ENCODE measurements at places on chromosomes 12 and 14.
A peak's percentile ranks its signal among the peaks of the same experiment; 100 is the strongest.

DNA sequence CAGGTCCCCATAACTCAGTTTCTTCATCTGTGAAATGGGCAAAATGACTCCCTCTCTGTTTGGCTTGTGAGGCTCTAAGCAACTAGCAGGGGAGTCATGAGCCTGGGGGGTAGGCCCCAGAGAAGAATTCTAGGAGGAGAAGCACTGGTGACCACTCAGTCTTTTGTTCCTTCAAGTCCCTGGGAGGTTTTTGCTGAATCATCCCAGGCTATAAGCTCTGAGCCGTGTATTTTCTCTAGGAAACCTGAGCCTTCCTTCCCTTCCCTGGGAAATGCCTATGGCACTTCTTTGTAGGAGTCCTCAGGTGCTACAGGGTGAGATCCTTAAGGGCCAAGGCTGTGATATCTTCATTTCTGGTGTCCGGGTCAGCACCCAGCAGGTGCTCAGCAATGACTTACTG is 4.5 kb downstream of the RPH3A start:
- no peak for DNase-seq

DNA sequence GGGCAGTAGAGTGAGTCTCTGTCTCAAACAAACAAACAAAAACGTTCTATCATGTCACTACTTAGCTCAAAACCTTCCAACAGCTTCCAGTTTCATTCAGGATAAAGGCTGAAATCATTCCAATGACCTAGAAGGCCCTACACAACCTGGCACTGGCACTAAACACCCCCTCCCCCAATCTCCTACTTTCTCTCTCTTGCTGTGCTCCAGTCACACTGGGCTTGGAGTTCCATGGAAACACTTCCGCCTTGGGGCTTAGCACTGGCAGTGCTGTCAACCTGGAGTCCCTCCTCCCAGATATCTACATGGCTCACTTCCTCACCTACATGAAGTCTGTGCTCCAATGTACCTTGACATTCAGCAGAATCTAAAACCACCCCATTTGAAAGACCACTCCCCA is 65.0 kb upstream of the SINHCAF start:
- no peak for DNase-seq

DNA sequence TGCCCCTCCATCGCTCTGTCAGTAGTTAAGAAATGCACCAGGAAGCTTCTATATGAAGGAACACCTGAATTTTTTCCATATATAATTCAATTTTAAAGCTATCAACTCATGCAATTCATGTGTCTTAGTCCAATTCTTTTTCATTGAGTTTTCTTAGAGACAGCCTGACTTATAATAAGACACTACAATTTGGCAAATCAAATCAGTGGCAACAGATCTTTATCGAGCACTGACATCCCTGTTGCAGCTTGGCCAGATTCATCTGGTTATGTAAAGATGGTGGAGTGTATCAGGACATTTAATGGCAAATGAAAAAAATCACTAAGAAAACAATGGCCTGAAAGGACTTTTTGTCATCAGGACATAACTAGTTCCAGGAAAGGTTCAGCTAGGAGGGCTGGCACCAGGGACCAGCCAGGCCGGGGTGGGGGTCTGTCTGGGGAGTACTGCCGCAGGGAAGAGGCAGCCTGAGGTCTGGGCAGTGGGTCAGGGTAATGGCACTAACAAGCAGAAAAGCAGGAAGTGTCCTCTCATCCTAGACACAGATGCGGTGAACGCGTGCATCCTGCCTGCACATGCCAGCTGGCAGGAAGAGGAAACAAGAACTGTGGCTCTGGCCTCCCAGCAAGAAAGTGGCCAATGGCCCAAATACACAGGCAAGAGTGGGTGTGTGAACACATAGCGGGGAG is 100.5 kb upstream of the LMNTD1 start:
- no peak for DNase-seq

DNA sequence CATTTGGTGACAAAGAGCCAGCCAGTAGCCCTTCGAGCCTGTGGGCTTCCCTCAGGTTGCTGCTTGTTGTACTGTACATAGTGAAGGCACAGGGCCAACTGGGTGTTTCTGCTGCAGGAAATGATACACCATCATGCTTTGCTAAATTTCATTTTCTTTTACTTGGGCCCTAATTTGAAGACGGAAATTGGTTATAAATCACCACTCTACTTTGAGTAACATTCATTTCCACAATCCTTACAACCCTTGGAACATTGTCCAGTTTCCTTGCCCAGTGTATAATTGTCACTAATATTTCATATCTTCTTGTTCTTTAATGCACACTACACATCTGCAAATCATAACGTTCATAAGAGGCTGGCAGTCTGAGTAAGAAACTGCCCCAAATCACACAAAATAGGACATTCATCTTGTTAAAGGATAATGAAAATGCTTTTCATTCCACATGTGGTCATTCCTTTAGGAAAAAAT is 30.2 kb downstream of the MSRB3 start:
- peak; percentile 65 for DNase-seq

DNA sequence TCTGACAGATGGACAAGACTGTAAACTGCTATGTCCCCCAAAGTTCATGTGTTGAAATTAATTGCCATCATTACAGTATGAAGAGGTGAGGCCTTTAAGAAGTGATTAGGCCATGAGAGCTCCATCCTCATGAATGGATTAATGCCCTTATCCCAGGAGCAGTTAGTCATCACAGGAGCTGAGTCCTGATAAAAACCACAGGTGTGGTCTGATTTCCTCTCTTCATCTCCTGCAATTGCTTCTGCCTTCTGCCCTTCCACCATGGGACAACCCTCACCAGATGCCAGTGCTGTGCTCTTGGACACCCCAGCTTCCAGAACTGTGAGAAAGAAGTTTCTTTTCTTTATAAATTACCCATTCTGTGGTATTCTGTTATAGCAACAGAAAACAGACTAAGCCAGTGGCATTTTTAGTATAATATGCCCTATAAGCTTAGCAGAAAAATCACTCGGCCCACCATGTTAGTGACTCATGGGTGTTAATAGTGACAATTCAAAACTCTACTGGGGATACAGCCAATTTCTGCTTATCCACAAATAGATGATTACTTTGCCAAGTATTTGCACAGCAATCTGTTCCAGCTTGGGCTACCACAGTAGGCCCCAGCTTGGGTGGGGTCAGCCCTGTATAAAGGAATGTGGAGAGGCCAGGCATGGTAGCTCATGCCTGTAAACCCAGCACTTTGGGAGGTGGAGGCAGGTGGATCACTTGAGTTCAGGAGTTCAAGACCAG is 129.0 kb upstream of the BCL2L14 start:
- peak; percentile 88 for DNase-seq

DNA sequence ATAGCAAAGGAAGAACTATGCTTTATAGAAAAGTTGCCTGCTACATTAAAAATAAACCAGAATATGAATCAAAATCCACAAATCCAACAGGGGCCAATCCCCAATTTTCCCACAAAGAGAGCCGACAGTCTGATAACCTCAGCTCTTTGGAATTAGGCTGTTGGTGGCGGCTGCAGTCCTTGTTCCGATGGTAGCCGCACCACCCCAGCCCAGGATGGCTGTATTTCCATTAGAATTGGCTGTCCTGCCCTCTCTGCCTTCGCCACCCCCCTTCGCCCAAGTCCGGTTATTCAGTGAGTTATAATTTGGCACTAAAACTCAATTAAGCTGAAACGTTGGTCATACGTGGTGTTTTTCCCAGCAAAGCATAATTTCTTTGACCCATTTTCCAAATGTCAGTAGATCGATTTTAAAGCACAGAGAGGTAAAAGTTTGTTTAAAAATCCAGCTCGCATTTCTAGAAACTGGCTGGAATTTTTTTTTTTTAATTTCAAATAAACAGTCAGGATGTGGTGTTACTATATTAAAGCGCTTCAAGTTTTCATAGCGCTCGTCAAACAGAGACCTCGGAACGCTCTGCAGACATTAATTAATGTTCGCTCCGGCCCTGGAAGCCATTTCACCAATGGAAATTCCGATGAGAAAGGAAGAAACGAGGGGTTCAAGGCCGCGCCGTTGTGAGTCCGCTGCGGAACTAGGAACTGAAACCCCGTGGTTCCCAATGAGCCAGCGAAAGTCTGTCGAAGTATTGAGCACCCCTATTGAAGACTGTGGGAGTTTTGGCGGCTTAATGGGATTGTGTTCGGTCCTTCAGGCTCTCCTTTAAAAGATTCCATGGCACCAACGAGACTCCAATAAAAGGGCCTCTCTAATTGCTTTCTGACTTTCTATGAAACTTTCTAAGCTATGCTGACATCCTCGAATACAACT is 104.8 kb upstream of the DIO3 start:
- DNase-seq = no peak

DNA sequence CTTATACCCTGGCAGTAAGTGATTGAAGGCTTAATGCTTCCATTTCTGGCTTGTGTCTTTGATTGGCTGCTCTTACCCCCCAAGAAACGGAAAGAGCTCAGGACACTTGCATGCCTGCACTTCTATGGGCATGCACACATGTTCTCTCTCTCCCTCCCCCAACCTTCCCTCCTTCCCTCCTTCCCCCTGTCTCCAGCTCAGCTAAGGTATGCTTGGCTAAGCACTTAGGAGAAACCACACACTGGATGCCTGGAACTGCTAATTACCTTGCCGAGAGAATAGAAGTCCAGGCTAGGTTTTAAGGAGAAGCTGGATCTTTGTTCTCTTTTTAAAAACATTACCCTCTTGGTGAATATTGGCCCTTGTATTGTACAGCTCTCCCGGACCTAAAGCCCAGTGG is 1072.8 kb upstream of the TMEM132C start:
- no peak for DNase-seq
